Peyer's patch (tissue), 4 donors: ENCODE measurements at places on chromosomes 4 and X. TPM values are rescaled to one million over a fixed set of nuclear protein-coding genes. Genes with fewer than 3 reads are reported as not detected.

The ODAPH gene
- total RNA-seq, result not detected

DNA sequence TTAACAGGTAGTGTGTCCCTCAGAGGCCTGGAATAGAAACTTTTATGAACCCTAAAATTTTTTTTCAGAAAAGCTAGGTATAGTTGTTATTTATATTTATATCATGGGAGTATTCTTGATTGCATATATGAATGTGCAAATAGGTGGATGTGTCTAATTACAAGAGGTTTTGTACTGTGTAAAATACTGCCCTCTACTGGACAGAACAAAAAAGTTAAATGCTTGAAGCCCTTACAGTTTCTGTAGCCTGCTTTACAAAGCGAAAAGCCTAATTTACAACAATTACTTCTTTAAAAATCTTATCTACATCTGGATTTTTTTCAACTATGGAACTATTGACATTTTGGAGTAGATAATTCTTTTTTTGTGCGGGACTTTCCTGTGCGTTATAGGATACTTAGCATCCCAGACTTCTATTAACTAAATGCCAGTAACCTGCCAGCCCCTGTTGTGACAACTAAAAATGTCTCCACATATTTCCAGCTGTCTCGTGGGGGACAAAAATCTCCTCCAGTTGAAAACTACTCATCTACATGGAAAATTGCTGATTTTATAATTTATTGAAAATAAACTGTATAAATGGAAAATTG, 35.1 kb downstream of the ENPEP start:
- DNase-seq, result no peak

DNA sequence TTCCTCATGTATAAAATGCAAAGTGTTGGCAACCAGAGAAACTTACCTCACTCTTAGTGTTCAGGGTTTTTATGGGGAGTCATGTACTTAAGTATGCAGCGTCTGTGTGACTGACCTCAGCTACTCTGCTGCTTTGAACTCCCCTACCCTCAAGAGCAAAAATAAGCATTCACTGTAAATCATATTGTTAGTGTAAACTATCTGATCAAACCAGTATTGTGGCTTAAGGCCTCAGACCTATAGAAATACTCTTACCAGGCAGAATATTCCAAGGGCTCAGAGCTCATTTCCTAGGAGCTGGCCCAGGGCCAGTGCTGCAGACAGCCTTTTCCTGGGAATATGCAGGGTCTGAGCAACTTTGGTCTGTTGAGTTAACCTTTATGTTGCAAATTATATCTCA, 453.1 kb downstream of the CCSER1 start:
- DNase-seq, result no peak

DNA sequence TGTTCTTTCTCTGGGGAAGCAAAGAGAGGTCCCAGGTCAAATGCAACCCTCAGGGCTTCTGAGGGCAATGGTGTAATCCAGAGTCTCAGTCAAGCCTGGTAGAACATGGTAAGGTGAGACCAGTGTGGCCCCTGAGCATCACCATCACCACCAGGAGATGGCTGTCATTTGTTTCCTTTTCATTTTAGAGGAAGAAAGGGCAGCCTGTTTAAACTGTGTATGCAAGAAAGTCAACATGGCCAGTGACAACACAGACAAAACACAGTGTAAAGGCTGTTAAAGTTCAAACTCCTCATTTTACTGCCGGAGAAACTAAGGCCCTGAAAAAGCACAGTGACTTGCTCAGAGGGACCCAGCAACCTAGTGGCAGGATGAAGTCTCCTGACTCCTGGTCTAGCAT, 2.0 kb upstream of the EDA start:
- DNase-seq, result no peak

DNA sequence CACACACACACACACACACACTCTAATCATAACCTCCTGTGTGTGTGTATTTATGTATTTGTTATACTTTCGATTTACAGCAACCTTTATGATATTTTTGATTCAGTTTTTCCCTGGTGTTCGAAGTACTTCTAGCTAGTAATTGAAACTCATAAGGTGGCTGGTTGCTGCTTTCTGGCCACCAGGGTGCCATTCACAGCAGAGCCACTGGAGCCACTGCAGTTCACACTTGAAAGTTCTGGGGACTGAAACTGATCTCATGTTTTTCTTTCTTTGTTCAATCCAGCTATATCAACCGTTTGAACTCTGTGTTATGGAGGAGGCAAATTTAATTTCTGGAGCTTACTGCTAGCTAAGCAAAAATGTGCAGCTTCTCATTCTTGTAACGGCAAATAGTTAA, 419.4 kb downstream of the ADGRL3 start:
- no peak for DNase-seq

GRCh38 chrX:13000301-13000811, 25.4 kb downstream of the TMSB4X start:
- no peak for DNase-seq

The MGAT4D gene
- not detected for total RNA-seq

DNA sequence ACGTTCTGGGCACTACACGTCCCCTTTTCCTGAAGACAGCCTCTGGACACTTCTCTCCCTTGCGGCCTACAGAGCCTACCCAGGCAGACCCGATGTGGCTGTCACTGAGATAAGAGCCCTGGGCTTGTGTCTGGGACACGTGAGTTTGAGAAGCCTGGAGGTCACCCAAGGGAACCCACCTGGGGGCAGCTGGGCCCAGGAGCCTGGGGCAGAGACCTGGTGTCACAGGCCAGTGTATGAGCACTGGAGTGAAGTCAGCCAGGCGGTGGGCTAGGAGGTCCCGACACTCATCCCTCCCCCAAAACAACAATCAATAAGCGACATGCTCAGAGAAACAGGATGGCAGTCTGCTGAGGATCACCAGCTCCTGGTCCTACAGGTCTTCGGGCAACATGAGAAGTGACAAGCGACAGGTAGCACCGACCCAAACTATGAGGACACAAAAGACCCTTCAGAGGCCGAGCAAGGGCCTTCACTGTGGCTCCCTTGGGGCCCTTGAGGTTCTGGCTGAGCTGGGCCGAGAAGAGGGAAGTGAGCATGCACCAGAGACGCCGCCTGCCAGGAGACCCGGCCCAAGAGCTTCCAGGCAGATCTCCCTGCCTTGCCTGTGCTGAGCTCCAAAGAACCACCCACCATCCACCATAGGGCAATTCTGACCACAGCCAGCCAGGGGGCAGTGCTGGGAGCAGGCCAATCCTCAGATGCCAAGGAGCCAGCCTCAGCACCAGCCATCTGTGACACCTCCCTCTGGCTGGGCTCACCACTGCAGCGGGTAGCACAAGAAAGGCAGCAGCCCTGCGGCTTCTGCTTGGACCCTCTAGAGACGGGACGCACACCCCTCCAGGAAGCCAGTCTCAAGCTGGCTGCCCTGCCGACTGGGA, 11.0 kb upstream of the DUSP9 start:
- DNase-seq, result no peak

DNA sequence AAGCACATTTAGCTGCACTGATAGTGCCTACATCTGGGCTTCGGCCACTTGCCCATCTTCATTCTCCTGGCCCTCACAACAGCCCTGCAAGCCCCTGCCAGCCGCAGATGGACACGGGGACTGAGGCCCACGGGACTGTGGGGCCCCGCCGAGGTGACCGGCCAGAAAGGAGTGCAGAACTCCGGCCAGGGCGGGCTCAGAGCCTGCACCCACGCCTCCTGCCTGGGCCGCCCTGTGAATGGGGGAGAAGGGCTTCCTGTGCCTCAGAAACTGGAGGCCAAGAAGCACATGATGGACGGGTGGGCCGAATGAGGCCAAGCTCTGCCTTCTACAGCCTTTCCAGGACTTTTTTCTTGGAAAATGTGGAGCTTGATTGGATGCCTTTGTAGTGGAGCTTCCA, 35.7 kb upstream of the HGFAC start:
- DNase-seq, result no peak

- no peak for DNase-seq
Measured at GRCh38 chr4:60805500-60806313, 394.4 kb upstream of the ADGRL3 start.

DNA sequence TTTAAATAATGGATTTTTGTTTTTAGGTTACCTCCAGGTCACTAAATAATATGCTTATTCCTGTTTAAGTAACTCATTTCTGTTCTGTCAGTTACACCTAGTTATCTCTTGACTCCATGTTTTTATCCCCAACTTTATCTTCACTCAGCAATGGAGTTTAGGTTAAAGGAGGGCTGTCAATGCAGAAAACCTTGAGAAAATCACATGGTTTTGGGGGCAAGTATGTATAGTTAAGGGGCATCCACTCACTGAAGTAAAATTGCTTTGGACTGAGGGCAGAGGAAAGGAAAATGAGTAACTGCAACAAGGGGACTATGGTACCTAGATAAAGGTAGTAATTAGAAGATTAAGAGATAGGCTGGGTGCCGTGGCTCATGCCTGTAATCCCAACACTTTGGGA, 87.1 kb downstream of the UBE2K start:
- no peak for DNase-seq

DNA sequence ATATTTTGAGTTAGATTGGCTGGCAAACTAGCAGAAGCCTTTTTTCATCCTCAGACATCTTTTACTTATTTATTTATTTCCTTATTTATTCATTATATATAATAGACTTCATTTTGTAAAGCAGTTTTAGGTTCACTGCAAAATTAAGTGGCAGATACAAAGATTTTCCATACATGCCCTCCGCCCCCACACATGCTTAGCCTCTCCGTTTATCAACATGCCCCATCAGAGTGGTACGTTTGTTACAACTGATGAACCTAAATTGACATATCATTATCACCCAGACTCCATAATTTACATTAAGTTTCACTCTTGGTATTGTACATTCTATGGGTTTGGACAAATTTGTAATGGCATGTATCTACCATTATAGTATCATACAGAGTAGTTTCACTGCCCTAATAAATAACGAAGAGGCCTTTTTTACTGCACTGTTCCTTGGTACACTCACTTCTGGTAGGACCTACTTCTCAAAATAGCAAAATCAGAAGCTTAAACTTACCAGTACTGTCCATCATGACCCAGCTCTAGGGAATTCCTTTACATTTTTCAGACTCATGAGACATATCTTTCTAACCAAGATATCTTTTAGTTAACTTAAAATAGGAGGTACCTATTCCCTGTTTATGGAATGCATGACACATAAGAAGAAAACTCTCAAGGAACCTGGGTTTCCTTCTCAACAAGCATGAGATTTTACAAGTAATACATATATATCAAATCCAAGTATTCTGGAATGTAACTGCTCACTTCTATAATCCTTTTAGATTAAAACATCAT, 4.8 kb upstream of the TMPRSS11B start:
- DNase-seq, result no peak

The UNC5C gene
- 2.5 TPM for total RNA-seq

DNA sequence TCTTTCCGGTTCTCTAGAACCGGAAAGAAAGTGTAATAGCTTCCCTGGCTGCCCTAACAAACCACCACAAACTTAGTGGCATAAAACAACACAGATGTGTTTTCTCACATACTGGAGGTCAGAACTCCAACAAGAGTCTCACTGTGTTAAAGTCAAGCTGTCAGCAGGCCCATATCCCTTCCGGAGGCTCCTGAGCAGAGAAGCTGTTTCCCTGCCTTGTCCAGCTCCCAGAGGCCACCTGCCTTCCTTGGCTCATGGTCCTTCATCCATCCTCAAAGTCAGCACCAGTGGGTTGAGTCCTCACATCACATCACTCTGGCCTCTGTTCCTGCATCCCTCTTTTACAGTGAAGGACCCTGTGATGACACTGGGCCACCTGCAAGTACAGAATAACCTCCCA, 49.8 kb upstream of the HMX1 start:
- no peak for DNase-seq

DNA sequence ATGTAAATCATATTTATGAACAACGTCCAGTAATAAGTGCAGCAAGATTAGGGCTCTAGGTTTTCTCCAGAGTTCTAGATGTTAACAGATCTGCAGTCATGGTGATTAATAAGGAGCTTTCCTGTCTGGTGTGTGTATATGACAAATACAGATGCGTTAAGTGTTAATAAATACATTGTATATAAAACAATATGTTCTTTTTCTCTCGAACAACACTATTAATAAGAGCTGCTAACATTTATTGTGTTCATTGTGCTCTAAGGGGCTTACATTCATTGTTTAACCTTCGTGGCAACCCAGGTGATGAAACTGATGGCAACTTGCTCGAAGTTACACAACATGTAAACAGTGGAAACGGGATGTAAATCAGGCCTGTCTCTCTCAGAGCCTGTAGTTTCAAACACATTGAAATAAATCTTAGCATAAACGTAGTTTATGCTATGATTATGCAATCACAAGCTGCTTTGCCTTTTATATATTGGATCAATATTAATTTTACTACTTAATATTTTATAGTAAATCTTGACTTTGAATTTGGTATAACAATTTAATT, 547 bp upstream of the CLGN start:
- DNase-seq, result no peak

GRCh38 chrX:3351276-3351675, 4.8 kb upstream of the MXRA5 start:
- DNase-seq, result no peak

DNA sequence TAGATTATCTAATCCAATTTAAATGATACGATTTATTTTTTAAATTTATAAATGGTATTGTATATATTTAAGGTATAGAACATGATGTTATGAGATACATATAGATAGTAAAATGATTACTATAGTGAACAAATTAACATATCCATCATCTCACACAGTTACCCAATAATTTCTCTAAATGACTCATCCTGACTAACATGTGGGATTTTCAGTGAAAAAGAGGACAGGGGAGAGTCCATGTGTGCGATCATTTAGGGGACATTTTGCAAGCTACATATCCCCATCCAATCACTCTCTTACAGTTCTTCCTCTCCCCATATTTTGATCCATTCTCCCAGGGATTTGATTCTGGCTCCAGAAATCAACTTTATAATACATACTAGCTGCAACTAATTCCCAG, 88.2 kb downstream of the ABCB7 start:
- DNase-seq, result no peak

DNA sequence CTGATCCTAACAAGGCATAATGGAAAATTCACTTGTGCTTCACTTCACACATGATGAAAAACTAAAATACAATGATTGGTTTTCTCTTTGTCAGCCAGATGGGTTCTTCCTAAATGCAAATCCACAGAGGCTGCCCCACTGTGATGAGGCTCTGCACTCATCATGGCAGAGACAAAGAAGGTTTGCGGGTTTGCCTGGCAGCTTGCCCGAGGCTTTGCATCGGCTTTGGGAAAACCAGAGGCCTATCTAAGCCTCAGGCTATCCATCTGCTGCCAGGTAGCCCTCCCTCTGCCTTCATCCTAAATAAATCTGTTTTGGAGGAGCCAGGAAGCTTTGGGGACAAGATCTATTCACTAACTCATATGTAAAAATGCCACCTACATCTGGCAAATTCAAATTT, 244.2 kb downstream of the PACRGL start:
- no peak for DNase-seq
